Thymus (tissue), 14 donors: ENCODE measurements at places on chromosomes 12 and 14.

GRCh38 chr14:104967386-104968152 lies 10.6 kb downstream of the AHNAK2 start:
- DNase-seq = no peak

DNA sequence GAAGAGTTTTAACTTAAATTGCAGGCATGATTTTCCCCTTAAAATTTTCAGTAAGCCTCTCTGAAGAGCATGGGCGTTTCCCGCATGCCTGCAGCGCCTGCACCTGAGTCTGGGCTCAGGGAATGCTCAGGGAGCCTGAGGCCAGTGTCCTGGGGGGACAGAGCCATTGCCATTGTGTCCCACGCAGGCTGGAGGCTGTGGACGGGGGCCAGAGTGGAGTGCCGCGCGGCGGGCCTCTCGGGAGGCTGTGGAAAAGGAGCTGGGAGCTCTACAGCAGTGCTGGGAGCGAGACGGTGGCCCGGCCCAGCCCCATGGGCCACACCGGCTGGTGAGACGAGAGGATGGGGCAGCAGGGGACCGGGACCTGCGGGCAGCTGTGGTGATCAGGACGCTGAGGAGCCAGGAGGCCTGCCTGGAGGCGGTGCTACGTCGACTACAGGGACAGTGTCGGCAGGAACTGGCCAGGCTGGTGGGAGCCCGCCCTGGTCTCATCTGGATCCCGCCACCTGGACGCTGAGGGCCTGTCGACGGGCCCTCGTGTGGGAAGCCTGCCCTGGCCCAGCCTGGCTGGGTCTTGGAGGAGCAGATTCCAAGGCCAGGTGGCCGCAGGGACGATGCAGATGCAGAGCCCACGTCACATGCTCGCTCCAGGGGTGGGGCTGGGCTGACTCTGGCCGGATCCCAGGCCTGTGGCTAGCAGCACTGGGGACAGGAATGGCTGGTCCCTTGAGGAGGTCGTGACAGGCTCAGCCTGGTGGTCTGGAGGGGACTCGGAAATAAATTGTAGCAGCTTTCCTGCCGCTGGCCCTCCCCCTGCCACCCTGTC lies 7.6 kb downstream of the TEDC1 start:
- no peak for DNase-seq

DNA sequence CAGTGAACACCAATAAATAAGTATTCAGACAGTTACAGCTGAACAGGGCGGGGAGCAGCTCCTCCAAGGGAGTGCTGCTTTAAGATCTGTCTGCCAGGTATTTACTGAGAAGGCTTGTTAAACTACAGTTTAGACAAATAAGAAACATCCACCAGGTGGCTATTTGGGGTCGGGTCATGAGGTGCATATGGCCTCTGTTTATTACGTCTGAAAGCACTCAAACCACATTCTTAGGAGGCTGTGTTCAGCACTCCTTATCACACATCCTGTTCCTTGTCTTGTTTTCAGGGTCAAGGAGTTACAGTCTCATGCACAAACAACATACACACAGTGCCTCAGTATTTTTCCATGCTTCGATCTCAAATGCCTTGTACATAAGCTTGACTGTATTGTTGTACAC lies 78.8 kb downstream of the KCNMB4 start:
- DNase-seq = no peak

- no peak for DNase-seq
Observed at GRCh38 chr14:29166507-29166906, 399.9 kb downstream of the FOXG1 start.

DNA sequence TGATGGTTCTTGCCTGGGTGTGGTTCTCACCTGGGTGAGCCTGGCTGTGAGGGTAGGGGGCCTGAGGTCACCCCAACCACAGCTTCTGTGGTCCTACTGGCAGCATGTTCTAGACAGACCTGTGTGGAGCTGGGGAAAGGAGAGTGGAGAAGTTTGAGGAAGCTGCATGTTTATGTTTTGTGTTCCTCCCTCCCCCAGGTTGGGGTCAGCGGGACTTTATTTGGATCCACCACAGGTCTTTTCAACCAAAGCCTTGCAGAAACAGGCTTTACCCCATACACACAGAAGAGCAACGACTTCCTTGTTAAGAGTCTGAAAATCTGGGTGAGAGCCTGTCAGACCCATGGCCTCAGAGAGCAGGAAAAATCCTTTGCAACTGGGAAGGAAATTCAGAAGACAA lies 5.6 kb downstream of the CD9 start:
- DNase-seq = no peak

DNA sequence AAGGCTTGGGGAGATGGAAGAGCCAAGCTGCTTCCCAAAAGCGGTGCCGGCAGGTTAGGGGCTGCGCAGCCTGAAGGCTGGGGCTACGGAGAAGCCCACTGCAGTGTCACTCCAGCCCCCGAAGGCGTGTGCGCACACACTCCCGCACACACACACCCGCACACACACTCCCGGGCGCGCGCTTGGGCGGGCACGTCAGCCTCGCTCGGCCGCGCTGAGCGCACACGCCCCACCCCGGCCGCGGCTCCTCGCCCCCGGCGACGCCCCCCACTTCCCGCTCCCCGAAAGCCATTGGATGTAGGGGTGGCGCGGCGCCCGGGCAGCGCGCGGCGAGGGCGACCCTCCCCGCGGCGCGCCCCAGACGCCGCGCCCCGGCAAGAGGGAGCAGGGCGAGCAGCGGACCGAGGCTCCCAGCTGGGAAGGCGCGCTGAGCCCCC lies at the start of gene KCNK10:
KCNK10 (minus strand) TSS at position 184 of the 437 bp plus-strand sequence. CDS start 471 bp downstream, outside the sequence.
- DNase-seq = no peak

DNA sequence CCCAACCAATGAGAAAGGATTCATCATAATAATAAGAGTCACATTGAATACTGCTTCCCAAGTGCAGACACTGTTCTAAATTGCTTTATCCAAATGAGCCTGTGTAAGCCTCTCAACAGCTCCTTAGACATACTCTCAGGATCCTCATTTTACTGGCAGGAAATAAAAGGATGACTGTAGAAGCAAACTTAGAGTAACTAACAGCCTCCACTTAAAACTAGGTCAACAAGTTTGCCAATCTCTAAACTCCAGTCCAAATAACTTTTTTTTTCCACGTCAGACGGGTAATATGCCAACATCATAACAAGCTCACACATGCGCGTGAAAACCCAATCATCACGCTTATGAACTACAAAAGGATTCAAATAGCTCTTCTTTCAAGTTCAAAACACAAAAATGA lies 15.3 kb upstream of the DPF3 start:
- no peak for DNase-seq

DNA sequence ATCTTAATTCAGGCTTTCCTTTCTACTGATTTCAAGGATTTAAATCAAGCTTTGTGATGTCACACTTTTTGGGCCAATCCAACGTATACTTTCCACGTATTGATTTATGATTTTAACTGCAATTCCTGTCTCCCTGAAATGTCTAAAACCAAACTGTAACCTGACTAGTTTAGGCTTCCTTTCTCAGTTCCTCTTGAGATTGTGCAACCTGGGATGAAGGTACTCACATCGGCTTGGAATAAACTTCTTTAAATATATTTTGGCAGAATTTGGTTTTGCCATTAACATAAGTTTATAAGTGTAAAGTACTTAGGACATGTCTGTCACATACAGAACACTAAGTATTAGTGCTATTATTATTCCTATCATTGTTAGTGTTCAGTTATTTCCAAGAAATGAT lies 224.6 kb downstream of the CRADD start:
- DNase-seq = no peak

GRCh38 chr12:110501399-110501751 lies 536 bp downstream of the VPS29 start:
- DNase-seq = no peak

DNA sequence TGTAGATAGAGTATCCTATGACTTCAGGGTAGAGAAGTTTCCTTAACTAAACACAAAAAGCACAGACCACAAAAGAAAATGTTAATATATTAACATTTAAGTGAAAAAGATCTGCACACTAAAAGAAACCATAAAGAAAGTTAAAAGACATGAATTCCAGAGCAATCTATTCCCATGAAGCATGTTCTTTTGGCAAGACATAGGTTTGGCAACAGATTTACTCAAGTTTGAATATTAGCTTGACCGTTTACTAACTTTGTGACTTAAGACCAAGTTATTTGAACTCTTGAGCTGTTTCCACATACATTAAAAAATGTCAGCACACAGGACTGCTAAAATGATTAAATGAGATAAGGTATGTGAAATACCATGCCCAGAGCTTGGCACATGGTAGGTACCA lies 35.7 kb upstream of the GZMB start:
- DNase-seq = no peak

DNA sequence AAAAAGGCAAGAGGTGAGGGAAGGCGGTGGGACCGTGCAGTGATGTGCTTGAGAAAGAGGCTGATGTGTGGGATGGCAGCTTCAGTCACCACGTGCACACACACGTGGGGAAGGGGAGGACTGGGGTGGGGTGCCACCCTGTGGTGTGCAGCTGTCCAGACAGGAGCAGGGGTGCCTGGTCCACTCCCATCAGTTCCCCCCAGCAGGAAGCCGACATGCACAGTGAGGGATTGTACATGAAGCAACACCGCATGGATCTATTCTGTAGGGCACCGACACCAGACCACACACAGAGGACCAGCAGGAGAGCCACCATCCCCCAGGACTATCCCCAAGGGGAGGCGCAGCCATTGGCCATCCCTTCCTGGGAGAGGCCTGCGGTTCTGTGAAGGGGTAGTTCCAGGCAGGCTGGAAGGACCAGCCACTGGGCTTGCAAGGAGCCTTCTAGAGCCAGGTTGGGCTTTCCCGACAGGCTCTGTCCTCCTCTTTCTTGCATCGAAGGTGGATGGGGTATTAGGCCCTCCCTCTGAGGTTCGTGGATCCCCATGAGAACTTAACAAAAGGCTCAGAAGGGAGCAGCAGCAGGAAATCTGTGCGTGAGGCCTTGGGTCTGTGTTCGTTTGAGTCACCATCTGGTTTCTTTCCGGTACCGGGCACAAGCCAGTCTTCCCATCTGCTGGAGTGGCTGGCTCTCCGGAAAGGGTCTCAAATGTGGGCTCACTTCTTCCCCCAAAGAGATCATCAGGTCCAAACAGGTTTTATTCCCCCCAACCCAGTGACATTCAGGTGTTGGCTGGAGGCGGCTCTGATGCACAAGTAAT lies 59.8 kb downstream of the PLEKHG3 start:
- DNase-seq = no peak

GRCh38 chr12:4451694-4452093 lies 6.1 kb upstream of the FGF6 start:
- DNase-seq = no peak

DNA sequence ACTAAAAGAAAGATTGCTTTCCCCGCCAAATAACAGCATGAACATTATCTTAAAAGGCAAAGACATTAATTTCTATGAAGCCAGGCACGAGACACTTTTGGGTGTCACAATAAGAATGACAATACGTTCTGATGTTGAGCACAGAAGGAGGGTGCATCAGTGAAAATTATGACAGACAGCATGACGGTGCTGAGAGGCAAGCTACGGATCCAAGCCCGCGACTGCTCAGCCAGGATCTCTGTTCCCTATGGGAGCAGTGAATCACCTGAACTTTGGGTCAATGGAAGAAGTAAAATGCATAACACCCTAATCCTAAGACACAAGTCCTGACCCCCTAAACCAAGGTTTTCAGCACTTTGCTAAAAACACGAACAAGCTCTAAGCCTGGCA lies 51.7 kb downstream of the SLC25A47 start:
- DNase-seq = no peak

GRCh38 chr12:106255952-106256351 lies 8.1 kb upstream of the CKAP4 start:
- no peak for DNase-seq

- no peak for DNase-seq
Observed at GRCh38 chr12:40208707-40209446, 15.9 kb upstream of the LRRK2 start.

DNA sequence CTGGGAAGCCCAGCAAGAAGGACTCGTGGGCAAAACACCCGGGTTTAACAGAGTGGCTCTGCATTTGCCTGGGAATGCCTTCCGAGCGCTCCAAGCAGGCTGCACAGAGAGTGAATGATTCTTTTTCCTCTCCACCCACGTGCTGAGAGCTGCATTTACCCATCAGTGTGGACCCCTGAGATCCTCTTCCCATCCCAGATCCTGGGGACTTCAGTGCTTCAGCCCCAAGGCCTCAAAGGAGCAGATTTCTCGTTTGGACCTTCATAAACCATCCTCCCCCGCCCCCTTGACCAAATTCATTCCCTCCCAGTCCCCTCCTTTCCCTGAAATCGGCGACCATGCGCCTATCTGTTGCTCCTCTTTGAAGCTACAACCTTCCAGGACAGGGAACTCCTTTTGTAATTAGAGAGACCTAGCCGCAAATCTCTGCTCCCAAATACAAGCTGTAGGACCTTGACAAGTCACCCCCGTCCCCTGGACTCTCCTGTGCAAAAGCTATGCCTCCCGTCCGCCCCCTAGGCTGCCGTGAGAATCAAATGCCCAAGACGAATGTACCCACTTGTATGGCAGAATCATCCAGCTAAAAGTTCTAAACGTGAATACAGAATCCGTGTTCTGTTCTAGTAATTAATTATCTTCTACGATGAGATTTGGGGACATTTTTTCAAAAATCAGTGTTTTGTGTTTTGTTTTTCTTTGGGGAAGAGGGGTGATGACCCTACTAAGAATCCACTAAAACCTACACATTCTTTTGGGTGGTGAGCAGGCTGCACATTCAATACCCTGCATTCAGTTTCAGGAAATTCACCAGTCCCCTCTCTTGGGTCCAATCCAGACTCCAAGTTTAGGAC lies 8.8 kb downstream of the TBX5 start:
- no peak for DNase-seq

GRCh38 chr12:45601888-45602287 lies 127.6 kb upstream of the ARID2 start:
- no peak for DNase-seq

DNA sequence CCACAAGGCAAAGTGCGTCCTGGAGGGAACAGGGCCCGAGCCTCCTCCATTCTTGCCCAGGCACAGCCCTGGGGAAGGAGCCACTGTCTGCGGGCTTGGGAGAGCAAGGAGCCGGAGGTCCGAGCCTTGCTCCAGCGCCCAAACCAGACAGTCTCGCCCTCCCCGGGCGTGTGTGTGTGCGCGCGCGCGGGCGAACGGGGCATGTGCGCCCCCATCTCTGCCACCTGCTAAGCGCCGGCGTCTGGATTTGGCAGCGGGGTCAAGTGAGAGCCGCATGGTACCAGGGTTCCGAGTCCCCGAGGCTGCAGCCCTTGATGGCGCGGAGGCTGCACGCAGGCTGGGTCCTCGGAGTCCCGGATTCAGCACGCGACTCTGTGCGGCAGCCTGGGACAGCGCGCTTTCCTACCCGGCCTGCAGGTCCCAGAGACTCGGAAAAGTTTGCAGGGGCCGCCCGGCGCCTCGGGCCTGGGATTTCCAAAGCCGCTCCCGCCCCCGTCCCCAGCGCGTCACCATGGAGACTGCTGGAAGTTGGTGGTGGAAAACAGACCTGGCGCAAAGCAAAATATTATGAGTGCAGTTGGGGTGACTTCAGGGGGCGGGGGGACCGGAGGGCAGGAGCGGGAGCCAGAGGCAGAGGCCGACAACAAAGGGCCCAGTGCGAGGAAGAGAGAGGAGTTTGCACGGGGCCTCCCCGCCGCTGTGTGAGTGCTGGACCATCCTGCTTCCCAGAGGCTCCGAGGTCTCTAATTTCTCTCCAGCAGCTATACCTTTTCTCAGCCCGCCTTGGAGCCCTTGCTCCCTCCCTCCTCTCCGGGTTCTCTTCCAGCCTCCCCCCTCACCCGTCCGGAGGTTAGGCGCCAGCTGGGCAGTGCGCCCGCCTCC lies 4.2 kb downstream of the RFX4 start:
- DNase-seq = no peak

- DNase-seq = no peak
Observed at GRCh38 chr14:96509457-96510090, 7.4 kb downstream of the PAPOLA start.
